Placental epithelial cell (primary cell): ENCODE measurements at places on chromosomes 3 and 15. TPM values are rescaled to one million over a fixed set of nuclear protein-coding genes. Genes with fewer than 3 reads are reported as not detected.

Gene KNG1
- not detected in 2 replicates for total RNA-seq

Gene LYZL4
- 0.39 TPM in 1 of 2 replicates, not detected in the other for total RNA-seq

Gene ERICH6
- 0.33 and 0.39 TPM in 2 replicates for total RNA-seq

Gene TMEM212
- 0.22 TPM in 1 of 2 replicates, not detected in the other for total RNA-seq

Gene SI
- not detected in 2 replicates for total RNA-seq
